Cortex of kidney (tissue), 1 donor: ENCODE measurements at places on chromosomes 16 and 17.

DNA sequence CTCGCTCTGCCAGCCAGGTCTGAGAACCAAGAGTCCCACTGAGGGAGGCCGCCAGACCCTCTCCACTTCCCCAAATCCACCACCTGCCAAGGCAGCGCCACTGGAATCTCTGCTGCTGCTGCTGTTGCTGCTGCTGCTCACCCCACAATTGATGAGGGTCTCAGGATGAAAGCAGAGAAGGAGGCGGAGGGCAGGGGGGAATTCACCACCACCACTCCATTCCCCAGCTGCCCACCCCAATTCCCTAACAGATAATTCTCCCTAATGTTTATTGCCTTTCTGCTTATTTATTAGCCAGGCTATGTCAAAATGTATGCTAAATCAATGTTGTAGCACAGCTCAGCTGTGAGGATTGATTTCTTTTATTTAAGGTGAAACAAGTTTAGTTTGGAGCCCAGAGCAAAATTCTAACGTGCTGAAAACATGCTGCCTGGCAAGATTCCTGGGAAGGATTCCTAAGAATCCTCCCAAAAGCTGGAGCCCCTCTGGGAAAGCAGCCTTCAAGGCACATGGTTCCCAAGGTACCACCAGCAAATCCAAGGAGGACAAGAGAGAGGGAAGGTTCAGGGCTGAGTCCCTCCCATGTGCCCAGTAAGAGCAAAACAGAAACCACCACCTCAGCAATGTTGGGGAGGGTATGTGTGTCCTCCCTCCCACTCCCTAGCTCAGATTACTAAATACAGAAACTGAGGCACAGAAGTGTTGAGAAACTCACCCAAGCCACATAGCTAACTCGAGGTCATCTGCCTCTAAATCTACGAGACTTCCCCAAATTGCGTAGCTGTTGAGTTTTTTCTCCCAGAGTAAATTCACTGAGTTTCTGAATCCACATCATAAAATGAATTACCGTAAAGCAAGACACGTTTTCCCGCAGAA lies 12.2 kb upstream of the CDH5 start:
- DNase-seq: no peak

DNA sequence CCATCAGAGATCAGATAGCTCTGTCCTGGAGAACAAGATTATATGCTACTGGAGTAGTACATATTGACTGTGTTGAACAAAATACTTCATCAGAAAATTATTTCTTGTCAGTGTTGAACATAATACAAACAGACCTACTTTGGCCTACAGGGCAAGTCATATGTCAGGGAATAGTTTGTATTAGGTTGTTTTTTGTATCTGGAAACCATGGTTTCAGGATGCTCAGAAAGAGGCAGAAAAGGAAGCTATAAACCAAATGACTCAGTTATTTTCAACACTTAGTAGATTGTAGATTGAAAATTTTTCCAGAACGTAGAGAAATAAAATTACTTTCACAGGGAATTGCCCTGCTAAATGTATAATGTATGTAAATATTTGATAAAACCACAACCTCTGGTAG lies 198.4 kb downstream of the CYB561 start:
- no peak for DNase-seq

- DNase-seq: no peak
Measured at GRCh38 chr16:71258372-71258771, 27.9 kb upstream of the HYDIN start.

DNA sequence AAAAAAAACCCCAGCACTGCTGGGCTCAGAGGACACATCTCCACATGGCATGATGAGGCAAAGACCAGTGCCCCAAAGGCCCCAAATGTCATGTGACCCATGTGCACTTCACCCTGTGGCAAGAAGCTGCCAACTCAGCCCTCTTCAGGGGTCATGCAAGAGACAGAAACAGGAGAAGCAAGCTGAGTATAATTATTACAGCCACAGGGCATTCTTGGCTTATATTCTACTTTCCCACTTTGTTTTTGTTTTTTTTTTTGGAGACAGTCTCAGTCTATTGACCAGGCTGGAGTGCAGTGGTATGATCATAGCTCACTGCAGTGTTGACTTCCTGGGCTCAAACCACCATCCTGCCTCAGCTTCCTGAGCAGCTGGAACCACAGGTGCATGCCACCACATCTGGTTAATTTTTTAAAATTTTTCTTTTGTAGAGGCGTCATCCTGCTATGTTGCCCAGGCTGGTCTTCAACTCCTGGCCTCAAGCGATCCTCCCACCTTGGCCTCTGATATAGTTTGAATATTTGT lies 32.7 kb upstream of the LITAF start:
- DNase-seq: no peak

GRCh38 chr17:21242026-21242697 lies 11.0 kb downstream of the NATD1 start:
- no peak for DNase-seq

DNA sequence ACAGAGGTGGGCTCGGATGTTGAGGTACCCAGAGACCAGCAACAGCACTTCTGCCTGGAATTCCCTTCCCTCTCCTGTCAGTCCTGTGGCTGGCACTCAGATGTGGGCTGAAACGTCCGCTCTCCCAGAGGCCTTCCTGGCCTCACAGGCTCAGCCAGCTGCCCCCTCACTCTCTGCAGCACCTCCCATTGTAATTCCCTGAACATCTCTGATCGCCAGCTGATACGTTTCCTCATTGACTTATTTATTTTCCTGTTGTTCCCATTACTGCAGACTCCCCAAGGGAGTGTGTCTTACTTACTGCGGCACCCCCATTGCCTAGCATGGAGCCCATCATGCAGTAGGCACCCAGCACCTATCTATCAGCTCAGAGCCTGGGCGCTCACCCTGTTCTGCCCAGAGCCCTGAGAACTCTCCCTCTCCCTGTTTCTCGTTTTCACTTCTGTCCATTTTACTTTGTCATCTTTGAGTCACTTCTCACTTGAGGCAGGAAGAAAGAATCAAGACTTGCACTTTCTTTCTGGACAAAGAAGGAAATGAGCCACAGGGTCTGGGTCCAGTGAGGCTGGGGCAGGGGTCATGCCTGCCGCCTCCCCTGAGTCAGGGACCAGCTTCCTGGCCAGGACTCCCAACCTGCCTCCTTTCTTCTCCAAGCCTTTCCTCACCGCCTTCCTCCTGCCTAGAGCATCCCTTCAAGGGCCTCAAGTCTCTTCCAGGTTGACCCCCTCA lies 10.2 kb downstream of the CDH5 start:
- DNase-seq: no peak

DNA sequence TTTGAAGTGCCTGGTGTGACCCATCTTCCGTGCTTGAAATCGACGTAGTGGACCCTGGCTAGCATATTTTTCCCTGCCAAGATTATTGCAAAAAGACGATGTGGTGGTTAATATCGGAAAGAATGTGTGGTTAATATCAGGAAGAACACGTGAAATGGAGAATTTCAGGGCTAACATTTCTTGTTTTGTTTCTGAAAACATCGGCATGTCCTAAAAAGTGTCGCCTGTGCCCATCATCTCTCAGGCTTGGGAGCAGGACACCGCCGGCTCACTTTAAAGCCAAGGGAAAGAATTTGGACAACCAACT lies 345 bp upstream of the DCXR start:
- no peak for DNase-seq

- no peak for DNase-seq
Measured at GRCh38 chr17:74094651-74095050, 108.8 kb upstream of the RPL38 start.

DNA sequence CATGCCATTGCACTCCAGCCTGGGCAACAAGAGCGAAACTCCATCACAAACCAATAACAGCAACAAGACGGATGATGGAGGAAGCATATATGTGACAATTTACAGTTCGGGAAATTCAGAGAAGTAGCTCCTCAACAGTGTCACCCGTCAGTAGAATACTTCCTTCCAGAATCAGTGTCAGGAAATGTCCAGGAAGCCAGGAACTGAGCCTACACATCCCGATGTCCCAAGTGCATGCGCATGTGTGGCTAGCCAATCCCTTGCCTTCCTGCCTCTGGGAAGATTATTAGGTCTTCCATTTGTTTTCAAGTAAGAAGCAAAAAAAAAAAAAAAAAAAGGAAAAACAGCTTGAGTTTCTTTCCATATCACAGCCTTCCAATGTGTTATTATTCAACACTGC lies 1.4 kb upstream of the PITPNC1 start:
- DNase-seq: no peak

DNA sequence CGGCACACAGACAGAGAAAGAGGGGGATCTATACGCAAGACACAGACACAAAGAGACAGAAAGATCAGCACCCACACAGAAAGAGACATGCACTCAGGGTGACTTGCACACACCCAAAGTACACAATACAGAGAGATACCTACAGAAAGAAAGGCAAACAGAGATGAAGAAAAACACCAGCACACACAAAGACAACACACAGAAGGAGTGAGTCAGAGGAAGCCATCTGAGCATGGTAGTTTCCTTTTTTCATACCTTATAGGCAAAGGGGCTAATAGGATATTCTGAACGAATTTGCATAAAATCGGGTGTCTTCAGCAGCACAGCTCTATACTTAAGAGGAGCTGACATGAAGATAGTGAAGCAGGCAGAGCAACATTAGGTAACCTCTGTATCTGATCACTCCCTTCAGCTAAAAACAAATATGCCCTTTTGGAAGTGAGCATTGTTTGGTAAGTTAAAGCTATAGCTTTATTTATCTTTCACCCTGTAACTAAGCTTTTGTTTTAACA lies 198.6 kb downstream of the AATF start:
- DNase-seq: no peak

GRCh38 chr17:71338396-71338795 lies 782.4 kb upstream of the SOX9 start:
- DNase-seq: no peak
